ENCODE measurements at places on chromosomes 1 and 21.

GRCh38 chr1:1437033-1437903 lies 1.8 kb downstream of the VWA1 start:
- no peak for DNase-seq

DNA sequence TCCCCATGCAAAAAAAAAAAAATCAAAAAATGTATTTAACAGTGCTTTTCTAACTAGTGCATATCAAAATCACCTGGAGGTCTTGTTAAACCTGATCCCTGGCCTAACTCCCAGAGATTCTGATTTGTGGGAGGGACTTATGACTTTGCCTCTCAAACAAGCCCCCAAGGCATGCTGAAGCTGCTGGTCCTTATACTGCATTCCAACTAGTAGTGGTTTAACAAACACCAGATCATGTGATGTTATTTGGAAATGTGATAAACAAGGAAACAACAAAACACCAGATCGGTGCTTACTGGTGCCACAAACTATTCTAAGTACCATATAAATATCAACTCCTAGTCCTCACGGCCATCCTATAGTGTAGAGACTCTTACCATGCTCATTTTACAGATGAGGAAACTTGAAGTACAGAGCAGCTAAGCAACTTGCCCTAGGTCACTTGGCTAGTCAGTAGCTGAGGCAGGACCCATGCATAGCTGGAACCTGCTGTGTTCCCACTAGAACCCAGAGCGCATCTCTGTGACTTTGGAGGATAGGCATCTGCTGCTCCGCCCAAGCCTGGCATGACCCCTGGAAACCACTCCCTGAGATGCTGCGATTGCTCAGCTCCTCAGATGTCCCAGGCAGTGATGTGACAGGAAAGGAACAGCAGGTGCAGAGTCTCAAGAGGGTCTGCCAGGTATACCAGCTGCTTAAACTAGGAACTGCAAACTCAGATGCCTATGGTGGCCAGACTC lies 38.1 kb downstream of the SOX13 start:
- no peak for DNase-seq

DNA sequence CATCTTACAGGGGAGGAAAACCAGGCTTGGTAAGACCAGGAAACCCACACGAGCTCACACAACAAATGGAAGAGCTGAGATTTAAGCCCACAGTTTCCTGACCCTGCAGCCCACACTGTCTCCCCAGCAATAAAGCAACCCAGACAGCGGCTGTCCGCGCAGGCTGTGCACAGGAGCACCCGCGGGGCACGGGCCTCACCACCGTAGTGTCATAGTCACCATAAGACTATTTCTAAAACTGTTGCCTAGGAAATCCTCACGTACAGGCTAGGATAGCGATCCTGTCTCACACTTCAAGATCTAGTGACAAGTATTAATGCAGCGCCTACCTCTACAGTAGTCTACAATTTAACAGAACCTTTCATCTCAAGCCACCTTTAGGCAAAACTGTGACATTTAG lies 54.0 kb upstream of the SYT6 start:
- no peak for DNase-seq

DNA sequence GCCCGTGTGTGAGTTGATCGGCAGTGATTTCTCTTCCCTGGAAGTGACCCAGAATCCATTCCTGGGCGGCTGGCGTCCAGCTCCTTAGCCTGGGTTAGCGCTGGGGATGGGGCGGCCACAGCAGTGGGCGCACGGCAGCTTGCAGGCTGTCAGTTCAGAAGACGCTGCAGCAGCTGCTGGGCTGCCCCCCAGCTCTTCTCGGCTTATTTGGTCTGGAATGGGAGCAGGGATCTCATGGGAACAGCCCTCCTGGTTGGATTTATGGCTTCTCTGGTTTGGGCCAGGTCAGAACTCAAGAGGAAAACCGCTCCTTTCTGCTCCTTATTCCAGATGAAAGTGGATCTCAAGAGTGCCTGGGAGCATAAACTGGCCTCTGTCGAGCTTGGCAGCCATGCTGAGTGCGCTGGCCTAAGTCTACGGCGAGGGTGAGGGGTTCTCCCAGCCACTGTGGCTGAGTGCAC lies 148.2 kb downstream of the PRDM16 start:
- DNase-seq, result no peak

- no peak for DNase-seq
Measured at GRCh38 chr1:37239225-37239740, 205.0 kb upstream of the GRIK3 start.

DNA sequence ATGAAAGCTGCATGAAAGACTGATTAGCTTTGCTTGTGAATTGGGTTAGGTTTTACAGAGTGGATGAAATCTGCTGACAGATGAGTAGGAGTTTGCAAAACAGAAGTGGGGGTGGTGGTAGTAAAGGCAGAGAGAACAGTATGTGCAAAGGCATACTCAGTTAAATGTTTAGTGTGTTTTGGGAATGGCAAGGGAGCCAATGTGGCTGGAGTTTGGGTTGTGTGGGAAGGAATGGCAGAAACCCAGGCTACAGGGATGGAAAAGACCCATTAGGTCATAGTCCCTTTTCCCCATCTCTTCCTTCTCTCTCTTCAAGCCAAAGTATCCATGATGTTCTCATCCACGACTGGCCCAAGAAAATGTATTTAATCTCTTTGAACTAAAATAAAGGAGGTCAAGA lies 362.2 kb upstream of the LYPLAL1 start:
- DNase-seq, result no peak

GRCh38 chr1:43933386-43934100 lies at the start of gene ARTN:
Gene ARTN (plus strand): TSS chr1:43933801. CDS start chr1:43935657, 1,856 bp downstream.
- no peak for DNase-seq

- no peak for DNase-seq
Measured at GRCh38 chr1:5739561-5740078, 252.6 kb downstream of the NPHP4 start.

GRCh38 chr1:29629814-29630516 lies 393.6 kb downstream of the PTPRU start:
- no peak for DNase-seq

DNA sequence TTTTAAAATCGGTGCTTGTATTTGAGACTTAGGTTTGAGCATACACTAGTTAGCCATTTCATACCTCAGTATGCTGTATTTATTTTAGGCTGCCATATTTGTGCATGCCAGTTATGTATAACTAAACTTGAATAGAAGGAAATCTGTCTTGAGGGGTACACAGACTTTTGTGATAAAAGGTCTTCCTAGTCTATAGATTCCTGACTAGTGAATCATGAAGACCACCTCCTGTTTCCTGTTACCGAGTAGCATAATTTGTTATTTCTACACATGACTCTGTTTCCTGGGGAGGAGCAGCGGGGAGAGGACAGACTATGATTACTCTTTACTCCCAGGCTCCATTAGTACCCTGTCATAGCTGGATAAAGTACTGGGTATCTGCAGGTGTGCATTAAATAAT lies 316.8 kb upstream of the SNX7 start:
- no peak for DNase-seq

- peak; percentile 45 for DNase-seq
Measured at GRCh38 chr1:207049974-207050391, 1.0 kb downstream of the YOD1 start.

All from fibroblast of upper back skin (primary cell).